ENCODE measurements at places on chromosomes 7 and 10.

DNA sequence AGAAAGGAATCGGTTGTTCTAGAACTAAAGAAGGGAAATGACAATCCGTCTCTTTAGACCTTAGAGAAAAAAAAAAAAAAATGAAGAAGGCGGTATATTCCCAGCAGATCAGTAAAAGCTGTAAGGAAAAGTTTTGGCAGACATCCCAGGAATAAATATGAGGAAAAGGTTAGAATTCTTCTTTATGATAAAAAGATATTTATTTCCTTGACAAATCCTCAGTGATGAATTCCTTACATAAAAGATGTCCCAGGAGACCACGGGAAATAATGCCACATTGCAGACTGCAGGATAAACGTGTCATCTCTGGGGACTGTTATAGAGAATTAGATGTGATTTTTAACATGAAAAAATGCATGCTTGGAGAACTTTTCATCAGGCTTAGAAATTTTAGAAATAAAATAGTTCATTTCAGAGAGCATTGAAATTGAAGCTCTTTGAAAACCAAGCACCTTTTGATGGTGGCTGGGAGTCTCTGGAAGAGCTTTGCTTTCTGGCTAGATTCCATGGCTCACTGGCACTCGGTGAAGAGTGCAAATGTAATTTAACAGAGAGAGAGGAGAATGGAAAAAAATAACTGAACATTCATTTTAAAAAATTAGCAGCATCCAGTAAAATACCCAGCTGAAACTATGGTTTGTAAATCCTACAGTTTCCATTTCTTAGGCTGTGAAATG is 98.2 kb downstream of the PRPF18 start:
- DNase-seq = no peak

- DNase-seq = peak; percentile 41
Observed at GRCh38 chr10:114548662-114549061, 109.4 kb downstream of the ABLIM1 start.

DNA sequence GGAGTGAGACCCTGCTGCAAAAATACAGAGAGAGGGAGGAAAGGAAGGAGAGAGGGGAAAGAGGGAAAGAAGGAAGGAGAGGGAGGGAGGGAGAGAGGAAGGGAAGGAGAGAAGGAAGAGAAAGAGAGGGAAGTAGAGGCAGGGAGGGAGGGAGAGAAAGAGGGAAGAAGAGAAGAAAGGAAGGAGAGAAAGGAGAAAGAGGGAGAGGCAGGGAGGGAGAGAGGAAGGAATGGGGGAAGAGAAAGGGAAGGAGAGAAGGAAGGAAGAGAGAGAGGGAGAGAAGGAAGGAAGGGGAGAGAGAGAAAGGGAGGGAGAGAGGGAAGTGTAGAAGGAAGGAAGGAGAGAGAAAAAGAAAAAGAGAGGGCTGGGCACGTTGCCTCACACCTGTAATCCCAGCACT is 121.7 kb downstream of the TMEM130 start:
- no peak for DNase-seq

DNA sequence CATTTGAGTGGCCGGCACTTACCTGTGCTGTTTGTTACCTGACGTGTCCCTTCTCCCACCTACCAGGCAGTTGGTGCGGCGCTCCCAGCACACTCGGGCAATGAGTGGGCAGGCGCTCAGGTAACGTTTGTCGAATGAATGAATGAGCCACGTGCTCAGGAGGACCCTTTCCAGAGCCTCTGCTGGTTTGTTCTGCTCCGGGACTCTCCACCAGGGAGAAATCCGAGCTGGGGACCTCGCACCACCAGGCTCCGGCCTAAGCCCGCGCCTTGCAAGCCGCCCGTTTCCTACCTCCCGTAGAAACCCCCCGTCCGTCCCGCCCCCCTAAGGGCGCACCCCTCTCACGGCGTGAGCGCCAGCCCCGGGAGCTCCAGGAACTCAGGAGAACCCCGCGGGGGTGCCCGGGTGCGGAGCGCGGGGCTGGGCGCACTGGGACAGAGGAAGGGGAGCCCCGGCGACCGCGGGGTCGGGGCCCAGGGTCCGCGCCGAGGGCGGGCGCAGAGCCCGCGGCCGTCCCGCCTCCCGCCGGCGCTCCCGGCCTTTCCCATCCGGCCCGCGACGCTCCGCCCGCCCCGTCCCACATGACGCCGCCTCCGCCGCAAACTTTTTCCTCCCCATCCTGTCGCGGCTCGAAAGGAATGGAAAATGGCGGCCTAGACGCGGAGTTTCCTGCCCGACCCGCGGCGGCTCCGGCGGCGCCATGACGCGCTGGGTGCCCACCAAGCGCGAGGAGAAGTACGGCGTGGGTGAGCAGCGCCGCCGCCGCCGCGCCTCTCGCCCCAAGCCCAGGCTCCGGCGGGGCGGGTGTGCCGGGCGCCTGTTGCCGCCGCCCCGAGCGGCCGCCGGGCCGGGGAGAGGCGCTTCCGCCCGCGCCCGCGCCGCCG is at the start of gene DOCK1:
Gene DOCK1, plus strand, starts transcription at position 611 of the 884 bp plus-strand sequence. Its CDS starts 90 bp downstream, at position 701.
- peak; percentile 63 for DNase-seq
